ENCODE measurements at places on chromosomes 12 and 14. TPM values are rescaled to one million over a fixed set of nuclear protein-coding genes. Genes with fewer than 3 reads are reported as not detected.

DNA sequence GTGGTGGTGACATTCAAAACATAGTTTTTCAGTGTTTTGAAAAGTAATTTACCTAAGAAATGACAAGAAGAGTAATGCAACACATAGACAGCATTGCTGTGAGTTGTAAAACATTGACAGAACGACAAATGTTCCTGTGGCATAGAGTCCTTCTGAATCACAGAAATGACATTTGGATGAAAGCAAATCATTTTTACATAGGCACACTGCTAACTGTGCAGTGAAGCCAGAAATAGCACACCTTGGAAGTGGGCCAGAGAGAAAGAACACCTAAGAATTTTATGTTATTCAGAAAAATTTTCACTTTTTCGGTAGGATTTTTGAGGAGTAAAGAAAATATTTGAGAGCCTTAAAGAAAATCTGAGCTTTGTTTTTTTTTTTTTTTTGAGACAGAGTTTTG, 100.6 kb downstream of the ANO4 start:
- peaks cover 2% of the 10 kb centered on the region for H3K4me1 ChIP-seq
- H3K4me3 ChIP-seq, result no peak overlapping the region
- H3K27ac ChIP-seq, result no peak overlapping the region

GRCh38 chr14:71452987-71453386, 479.2 kb upstream of the RGS6 start:
- H3K4me1 ChIP-seq, result peaks cover 2% of the 10 kb centered on the region
- H3K36me3 ChIP-seq, result no peaks in the 10 kb centered on the region
- no peak overlapping the region for H3K4me3 ChIP-seq
- no peaks in the 10 kb centered on the region for H3K27me3 ChIP-seq
- no peak overlapping the region for H3K27ac ChIP-seq

Gene ZFYVE26
- polyA plus RNA-seq, result 6.0 TPM

Gene LRRIQ1
- 0.05 TPM for polyA plus RNA-seq

GRCh38 chr12:30357766-30358490, 337.7 kb downstream of the IPO8 start:
- H3K4me1 ChIP-seq, result no peaks in the 10 kb centered on the region
- H3K36me3 ChIP-seq, result no peaks in the 10 kb centered on the region
- no peaks in the 10 kb centered on the region for H3K27me3 ChIP-seq
- DNase-seq, result no peak

DNA sequence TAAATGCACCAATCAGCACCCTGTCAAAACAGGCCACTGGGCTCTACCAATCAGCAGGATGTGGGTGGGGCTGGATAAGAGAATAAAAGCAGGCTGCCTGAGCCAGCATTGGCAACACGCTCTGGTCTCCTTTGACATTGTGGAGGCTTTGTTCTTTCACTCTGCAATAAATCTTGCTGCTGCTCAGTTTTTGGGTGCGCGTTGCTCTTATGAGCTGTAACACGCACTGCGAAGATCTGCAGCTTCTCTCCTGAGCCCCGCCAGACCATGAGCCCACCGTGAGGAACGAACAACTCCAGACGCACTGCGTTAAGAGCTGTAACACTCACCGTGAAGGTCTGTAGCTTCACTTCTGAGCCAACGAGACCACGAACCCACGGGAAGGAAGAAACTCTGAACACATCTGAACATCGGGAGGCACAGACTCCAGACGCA, 8.4 kb upstream of the PIANP start:
- H3K27me3 ChIP-seq, result no peaks in the 10 kb centered on the region
- H3K4me3 ChIP-seq, result no peak overlapping the region
- no peak for DNase-seq
- H3K27ac ChIP-seq, result no peak overlapping the region

- peaks cover 19% of the 10 kb centered on the region for H3K36me3 ChIP-seq
- H3K27ac ChIP-seq, result no peak overlapping the region
- no peak overlapping the region for H3K4me3 ChIP-seq
- no peaks in the 10 kb centered on the region for H3K27me3 ChIP-seq
These were observed 37.9 kb downstream of the RAD9B start for GRCh38 chr12:110540048-110540447.

Gene INSM2
- polyA plus RNA-seq, result not detected

Gene TMEM119
- 8.4 TPM for polyA plus RNA-seq

GRCh38 chr12:46154221-46154985, 114.4 kb downstream of the SLC38A1 start:
- peak; percentile 81 for DNase-seq
- no peaks in the 10 kb centered on the region for H3K4me1 ChIP-seq
- no peak overlapping the region for H3K4me3 ChIP-seq
- no peaks in the 10 kb centered on the region for H3K36me3 ChIP-seq

- H3K36me3 ChIP-seq, result peaks cover 14% of the 10 kb centered on the region
- DNase-seq, result peak; percentile 43
- H3K4me3 ChIP-seq, result no peak overlapping the region
- H3K27me3 ChIP-seq, result no peaks in the 10 kb centered on the region
- peak overlapping the region; percentile 41 for H3K27ac ChIP-seq
These were observed 78.3 kb downstream of the AEBP2 start for GRCh38 chr12:19517583-19517982.

GRCh38 chr12:62784576-62784975, 150.4 kb downstream of the PPM1H start:
- H3K4me1 ChIP-seq, result peaks cover 7% of the 10 kb centered on the region
- no peak overlapping the region for H3K27ac ChIP-seq
- no peaks in the 10 kb centered on the region for H3K36me3 ChIP-seq
- no peaks in the 10 kb centered on the region for H3K27me3 ChIP-seq

GRCh38 chr12:58765076-58765475, 155.2 kb downstream of the LRIG3 start:
- no peak for DNase-seq
- H3K27ac ChIP-seq, result no peak overlapping the region
- peaks cover 9% of the 10 kb centered on the region for H3K4me1 ChIP-seq

Measured in IMR-90 (cell line).